ENCODE measurements at places on chromosomes 1 and 21. TPM values are rescaled to one million over a fixed set of nuclear protein-coding genes. Genes with fewer than 3 reads are reported as not detected.
A peak's percentile ranks its signal among the peaks of the same experiment; 100 is the strongest.

GRCh38 chr1:66365635-66366034, 168.3 kb upstream of the SGIP1 start:
- peaks cover 7% of the 10 kb centered on the region for H3K36me3 ChIP-seq
- peak overlapping the region; percentile 63 for H3K27ac ChIP-seq
- no peak for DNase-seq
- no peak overlapping the region for H3K4me3 ChIP-seq
- no peaks in the 10 kb centered on the region for H3K27me3 ChIP-seq

- no peak for DNase-seq
- H3K4me1 ChIP-seq, result no peaks in the 10 kb centered on the region
- H3K27me3 ChIP-seq, result no peaks in the 10 kb centered on the region
- H3K36me3 ChIP-seq, result peaks cover 30% of the 10 kb centered on the region
These were observed 28.4 kb downstream of the TRIM33 start for GRCh38 chr1:114482585-114482984.

- H3K36me3 ChIP-seq, result no peaks in the 10 kb centered on the region
- no peak overlapping the region for H3K4me3 ChIP-seq
- no peak overlapping the region for H3K27ac ChIP-seq
- H3K4me1 ChIP-seq, result no peaks in the 10 kb centered on the region
- DNase-seq, result no peak
These were observed 4.2 kb upstream of the NLRP3 start for GRCh38 chr1:247411621-247412327.

DNA sequence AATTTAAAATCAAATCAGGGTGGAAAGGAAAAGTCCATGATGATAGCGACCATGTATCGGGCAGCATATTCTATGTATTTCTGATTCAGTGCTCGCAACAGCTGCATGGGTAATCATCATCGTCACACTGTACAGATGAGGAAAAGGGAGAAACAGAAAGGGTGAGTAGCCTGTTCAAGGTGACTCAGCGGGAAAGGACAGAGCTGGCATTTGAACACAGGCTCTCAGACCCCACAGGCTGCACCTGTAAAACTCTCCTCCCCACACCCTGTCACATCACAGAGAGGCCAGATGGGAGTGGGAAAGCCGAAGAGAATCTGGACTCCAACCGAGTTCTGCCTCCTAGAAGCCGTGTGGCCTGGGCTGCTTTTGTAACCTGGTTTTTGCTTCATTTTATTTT, 14.0 kb downstream of the RUNX1 start:
- no peak for DNase-seq
- H3K27me3 ChIP-seq, result peaks cover 23% of the 10 kb centered on the region
- H3K4me3 ChIP-seq, result no peak overlapping the region

GJA9 gene
- total RNA-seq, result not detected

THEM5 gene
- not detected for total RNA-seq

- no peak for DNase-seq
- no peak overlapping the region for H3K27ac ChIP-seq
- no peaks in the 10 kb centered on the region for H3K4me1 ChIP-seq
- H3K36me3 ChIP-seq, result peaks cover 6% of the 10 kb centered on the region
- H3K4me3 ChIP-seq, result no peak overlapping the region
- H3K27me3 ChIP-seq, result no peaks in the 10 kb centered on the region
These were observed 43.5 kb upstream of the MCOLN3 start for GRCh38 chr1:85091671-85092280.
